ENCODE measurements at places on chromosomes 7 and 10.

GRCh38 chr7:149286811-149287400 is 24.9 kb downstream of the ZNF783 start:
- DNase-seq: peak; percentile 34

DNA sequence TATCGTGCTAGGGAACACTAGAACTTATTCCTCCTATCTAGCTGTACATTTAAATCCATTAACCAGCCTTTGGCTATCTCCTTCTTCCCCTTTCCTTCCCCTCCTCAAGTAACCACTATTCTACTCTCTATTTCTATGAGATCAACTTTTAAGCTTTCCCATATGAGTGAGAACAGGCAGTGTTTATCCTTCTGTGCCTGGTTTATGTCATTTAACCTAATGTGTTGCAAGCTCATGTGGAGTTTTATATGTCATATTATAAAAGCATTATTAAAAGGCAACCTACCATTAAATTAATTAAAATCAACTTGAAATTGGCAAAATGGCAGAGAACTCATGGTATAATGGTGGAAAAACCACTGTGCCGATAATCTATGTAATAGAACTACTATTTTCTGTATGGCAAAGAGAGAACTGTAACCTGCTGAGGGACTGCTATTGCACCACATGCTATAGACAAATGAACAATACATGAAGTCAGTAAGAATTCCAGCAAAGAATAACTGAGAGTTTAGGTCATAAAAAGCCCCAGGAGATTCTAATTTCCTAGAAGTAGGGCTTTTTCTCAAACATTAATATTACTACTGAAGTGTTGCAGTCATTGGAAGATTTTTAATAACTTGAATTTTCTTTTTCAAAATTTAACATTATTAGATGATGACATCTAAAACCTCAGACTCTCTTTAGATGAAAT is 81.8 kb downstream of the LRRN3 start:
- no peak for DNase-seq

DNA sequence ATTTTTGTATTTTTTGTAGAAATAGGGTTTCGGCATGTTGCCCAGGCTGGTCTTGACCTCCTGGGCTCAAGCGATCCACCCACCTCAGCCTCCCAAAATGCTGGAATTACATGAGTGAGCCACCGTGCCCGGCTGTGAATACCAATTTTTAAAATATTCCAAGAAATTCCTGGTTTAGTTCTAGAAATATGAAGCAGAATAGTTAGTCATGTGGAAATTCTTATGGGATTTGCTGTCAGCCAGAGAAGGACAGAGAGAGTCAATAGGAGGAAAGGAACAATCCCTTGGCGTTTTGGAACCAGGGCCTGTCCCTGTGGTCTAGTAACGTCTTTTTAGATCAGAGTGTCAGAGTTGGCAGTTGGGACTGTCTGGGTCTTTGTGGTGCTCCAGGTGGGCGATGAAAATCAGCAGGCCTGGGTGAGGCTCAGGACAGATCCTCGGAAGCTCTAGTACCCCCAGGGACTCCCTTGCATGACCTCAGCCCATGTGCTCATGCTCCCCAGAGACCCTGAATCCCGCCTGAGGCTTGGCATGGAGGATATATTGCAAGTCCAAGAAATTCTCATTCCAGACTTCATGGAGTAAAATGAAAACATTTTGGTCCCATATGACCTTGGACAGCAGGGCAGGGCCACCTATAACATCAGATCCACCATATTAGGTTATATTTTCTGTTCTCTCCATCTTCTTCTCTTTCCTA is 7.8 kb downstream of the NODAL start:
- DNase-seq: no peak

DNA sequence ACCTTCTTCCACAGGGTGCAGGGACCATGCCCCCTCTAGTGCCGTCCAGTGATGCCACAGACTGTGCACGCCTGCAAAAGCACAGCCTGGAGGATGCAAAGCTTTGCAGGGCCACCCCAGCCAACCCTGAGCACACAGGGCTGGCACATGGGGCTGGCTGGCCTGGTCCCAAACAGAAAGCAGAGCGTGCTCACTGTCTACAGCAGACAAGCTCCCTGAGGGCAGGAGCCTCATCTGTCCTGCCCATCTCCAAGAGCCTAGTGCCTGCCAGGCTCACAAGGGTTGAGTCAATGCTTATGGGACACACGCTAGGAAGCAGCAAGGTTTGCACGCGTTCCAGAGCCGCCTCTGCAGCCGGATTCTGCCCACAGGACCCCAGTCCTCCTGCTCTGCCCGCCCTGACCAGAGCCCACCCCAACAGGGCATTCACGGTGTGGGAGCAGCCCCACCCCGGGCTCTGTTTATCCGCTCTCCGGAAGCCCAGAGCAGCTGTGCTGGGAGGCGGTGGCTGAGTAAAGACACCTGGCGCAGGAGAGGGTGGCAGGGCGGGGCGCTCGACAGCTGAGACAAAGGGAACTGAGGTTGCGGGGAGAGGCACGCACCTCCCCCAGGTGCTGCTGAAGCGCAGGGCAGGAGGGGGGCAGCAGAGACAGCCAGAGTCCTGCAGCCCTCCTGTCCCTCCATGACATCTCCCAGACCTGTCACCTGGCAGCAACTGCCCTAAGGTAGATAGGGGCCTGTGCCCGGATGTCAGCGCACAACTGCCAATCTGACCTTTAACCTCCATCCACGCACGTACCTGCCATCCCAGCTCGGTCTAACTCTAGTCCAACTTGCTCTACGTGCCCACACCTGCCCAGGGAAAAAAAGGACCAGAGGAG is 4.3 kb downstream of the KCNH2 start:
- no peak for DNase-seq

- DNase-seq: no peak
Measured at GRCh38 chr10:34596351-34596750, 218.7 kb downstream of the PARD3 start.

GRCh38 chr7:123296965-123297364 is 97.2 kb upstream of the SLC13A1 start:
- no peak for DNase-seq

- peak; percentile 23 for DNase-seq
Measured at GRCh38 chr10:67779465-67780203, 58.4 kb downstream of the DNAJC12 start.

DNA sequence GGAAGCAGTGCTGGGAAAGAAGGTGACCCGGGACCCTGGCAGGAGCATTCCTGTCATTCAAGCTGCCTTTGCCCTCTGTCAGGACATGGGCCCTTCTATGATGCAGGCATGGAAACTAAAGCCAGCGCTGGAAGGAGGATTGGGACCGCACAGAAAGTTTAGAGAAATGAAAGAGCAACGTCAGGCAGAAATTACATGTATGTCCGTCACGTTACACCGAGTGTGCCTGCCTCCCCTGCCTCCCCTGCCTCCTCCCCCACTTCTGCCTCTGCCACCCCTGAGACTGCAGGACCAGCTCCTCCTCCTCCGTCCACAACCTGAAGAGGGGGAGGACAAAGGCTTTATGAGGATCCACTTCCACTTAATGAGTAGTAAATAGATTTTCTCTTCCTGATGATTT is 13.9 kb upstream of the PWWP2B start:
- DNase-seq: no peak

DNA sequence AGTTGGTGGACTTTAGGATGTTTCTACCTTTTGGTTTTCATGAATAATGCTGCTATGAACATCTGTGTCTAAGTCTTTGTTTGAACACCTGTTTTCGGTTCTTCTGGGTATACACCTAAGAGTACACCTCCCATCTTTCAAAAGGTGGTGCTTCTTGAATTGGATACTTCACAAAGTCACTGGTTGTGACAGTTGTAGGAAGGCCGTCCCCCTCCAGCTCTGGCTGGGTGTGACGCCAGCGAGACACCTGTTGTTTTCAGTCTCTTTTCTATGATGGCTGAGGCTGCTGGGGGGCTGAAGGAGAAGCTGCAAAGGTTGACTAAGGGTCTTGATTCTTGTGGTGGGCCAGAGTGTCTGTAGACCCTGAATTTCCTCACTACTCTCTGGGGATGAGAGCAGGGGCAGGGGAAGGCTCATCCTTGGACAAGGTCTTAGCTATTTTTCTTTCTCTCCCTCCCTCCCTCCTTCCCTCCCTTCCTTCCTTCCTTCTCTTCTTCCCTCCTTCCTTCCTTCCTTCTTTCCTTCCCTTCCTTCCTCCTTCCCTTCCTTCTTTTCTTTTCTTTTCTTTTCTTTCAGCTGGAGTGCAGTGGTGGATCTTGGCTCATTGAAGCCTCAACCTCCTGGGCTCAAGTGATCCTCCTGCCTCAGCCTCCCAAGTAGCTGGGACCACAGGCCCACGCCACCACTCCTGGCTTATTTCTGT is 5.6 kb downstream of the NEURL1 start:
- DNase-seq: no peak

- no peak for DNase-seq
Measured at GRCh38 chr7:77757589-77757988, 40.6 kb downstream of the TMEM60 start.

DNA sequence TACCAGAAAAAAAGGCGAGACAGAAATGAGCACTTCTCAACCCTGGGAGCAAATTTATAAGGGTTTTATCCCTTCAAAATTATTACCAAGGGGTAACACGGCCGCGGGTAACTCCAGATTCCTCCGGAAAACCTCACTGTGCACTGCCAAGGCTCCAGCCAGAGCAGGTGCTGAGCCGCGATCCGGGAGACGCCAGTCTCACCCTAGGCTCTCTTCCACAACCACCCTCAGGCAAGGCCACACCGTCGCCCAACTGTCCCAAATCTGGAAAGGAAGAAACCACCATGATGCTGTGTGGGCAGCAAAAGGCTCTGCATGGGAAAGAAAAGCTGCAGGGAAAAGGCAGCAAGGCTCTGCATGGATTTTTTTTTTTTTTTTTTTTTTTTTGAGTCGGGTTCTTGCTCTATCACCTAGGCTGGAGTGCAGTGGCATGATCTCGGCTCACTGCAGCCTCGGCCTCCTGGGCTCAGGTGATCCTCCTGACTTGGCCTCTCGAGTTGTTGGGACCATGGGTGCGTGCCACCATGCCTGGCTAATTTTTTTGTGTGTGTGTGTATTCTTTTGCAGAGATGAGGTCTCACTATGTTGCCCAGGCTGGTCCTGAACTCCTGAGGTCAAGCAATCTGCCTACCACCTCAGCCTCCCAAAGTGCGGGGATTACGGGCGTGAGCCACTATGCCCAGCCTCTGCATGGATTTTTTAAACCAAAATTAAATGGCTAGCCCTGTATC is 39.0 kb downstream of the MAD1L1 start:
- no peak for DNase-seq

GRCh38 chr7:107387128-107387527 is 82.7 kb upstream of the GPR22 start:
- no peak for DNase-seq

DNA sequence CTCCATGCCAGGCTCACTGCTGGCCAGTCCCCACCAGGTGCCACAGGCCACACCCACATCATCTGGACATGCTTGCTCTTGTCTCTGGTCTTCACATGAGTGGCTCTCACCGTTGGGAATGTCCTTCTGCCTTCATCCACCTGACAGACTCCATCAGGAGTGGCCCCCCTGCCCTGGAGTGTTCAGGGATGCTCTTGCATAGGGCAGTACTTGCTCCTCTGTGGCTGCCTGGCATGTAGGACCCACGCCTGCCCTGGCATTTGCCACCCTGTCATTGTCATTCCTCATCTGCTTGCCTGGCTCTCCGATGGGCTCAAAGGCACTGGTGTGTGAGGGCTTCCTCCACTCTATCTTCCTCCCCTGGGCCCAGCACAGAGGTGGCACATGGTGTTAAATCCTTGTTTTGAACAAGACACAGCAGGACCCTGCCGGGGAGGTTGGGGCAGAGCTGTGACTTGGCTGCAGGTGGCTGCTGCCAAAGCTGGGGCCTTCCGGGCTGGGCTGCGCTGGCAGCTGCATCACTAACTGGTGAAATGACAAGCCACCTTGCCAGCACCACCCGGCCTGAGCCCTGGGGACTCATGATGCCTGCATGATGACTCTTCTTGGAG is 1.8 kb downstream of the SH2D4B start:
- no peak for DNase-seq

- no peak for DNase-seq
Measured at GRCh38 chr7:155893176-155893575, 80.9 kb upstream of the SHH start.

DNA sequence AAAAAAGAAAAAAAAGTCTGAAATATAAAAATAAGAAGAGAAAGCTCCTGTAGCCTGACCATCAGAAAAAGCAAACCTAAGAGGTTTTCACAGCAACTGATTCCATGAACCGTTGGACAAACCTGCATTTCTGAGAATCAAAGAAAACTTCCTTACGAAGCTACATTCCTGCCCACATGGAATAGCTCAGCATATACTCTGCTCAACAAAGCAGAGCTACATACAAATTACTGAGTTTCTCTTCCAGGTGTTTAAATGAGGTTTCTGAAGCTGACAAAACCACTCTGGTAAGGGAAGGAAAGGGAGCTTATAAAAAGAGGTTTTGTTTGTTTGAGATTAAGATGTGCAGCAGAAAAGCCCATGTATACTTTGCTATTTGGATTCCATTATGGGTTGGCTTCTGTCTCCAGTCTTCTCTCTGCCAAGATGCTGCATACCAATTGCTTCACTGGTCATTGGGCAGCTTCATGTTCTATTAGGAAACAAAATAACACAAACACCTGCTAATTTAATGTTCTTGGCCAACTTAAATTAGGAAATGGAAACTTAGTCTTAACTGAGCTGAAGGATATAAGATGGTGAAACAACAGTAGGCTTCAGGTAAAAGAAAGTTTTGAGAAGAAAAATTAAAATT is 314.1 kb downstream of the LRRTM3 start:
- no peak for DNase-seq

GRCh38 chr10:13788711-13789447 is 202.1 kb downstream of the PRPF18 start:
- no peak for DNase-seq

DNA sequence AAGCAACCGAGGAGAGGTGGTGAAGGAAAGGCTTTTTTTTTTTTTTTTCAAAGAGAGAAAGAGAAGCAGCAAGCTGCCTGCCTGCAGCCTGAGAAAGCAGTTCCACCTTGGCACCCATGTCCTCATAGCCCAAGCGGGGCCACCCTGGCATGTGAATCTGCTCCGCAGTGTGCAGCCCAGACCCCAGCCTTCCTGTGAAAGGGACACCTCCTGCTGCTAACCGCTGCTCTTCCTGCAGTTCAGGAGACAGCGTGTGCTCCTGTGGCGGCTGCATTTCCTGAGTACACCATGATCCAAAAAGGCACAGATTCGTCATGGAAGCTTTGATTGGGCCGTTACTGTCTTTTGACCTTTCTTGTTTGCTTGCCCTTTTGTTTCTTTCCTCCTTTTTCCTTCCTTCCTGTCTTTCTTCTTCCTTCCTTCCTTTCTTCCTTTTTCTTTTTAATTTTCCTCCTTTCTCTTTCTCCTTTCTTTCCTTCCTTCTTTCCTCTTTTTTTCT is 38.1 kb downstream of the IKZF1 start:
- DNase-seq: no peak

DNA sequence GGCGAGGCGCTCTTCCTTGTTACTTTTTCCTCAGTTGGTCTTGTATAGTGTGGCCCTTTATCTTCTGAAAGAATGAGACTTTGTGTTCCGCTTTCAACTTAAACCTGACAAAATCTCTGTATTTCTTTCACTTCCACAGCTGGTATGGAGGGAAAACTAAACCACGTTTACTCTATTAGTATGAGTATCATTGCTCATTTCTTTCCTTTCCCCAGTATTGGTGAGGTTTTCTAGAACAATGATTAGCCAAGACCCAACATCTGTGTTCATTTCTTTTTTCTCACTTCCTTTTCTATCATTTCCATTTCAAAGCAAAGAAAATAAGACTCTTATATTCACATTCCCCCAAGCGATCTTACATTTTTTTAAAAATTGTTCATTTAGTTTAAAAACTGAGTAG is 165.3 kb downstream of the PAXIP1 start:
- no peak for DNase-seq
